Activated T-cell treated with anti-CD3 and anti-CD28 coated beads, Interleukin-2, amount 50 U/mL, for 72 hours (primary cell): ENCODE measurements at places on chromosomes 4 and X.

DNA sequence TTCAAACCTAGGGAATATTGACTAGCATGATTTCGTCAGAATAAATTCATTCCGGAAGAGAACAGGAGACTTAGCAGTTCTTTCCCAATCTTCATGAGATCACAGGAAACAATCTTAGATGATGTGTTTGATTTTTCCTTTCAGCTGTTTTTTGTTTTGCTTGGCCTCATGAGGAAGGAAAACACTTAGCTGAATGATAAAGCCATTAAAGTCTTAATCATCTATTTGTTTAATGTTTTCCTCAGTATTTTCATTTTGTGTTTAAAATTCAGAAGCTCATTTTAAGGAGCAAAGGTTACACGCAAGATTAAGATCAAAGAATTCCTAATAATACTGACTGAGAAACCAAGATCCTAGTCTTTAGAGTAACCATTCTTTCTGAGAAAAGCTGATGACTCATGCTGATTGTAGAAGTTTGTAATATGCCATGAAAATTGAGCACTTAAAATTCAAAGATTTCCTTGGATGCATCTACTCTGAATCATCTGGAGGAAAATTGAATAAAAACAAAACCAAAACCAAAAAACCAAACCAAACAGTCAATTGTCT lies 15.4 kb upstream of the TBC1D19 start:
- peaks cover 32% of the 10 kb centered on the region for H3K4me1 ChIP-seq
- H3K36me3 ChIP-seq = no peaks in the 10 kb centered on the region
- H3K4me3 ChIP-seq = no peak overlapping the region
- peaks cover 6% of the 10 kb centered on the region for H3K27me3 ChIP-seq

- H3K27ac ChIP-seq = no peak overlapping the region
- H3K4me3 ChIP-seq = no peak overlapping the region
- no peaks in the 10 kb centered on the region for H3K36me3 ChIP-seq
- H3K4me1 ChIP-seq = no peaks in the 10 kb centered on the region
Measured at GRCh38 chr4:126779436-126780166, 853.2 kb upstream of the INTU start.

DNA sequence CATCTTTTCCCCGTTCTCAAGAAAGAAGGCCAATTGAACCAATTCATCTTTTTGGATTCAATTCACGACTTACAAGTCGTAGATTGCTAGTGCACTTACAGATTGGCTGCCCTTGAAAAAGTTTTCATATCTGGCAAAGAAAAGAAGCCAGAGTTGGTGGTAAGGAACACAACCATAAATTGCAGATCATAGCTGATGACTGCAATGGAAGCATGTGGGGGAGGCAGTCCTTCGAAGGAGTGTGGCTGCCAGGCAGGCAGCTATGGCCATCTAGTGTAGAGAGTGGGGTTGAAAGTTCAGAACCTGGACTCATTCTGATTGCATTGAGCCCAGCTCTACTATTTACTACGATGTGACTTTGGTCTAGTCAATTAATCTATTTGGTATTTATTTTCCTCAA lies 4.5 kb downstream of the GPM6A start:
- H3K27ac ChIP-seq = no peak overlapping the region
- no peaks in the 10 kb centered on the region for H3K27me3 ChIP-seq
- H3K4me1 ChIP-seq = no peaks in the 10 kb centered on the region
- H3K4me3 ChIP-seq = no peak overlapping the region

DNA sequence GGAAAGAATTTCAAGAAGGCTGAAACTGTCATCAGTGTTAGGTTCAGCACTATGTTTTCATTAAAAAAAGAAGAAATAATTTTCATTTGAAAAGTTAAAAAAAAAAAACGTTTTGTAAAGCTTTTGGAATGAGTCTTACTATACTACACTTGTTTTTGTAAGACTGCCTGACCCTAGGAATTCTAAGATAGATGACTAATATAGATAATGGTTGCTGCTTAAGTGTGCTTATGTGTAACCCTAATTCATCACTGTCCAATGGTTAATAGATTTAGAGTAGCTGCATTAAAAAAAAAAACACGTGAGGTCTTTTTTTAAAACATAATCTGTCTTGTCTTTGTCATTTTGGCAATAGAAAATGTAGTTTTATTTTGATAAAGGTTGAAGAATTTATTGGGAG lies 323.2 kb downstream of the IL1RAPL1 start:
- no peak for DNase-seq
- no peaks in the 10 kb centered on the region for H3K36me3 ChIP-seq
- no peak overlapping the region for H3K4me3 ChIP-seq
- H3K4me1 ChIP-seq = no peaks in the 10 kb centered on the region
- no peak overlapping the region for H3K27ac ChIP-seq

DNA sequence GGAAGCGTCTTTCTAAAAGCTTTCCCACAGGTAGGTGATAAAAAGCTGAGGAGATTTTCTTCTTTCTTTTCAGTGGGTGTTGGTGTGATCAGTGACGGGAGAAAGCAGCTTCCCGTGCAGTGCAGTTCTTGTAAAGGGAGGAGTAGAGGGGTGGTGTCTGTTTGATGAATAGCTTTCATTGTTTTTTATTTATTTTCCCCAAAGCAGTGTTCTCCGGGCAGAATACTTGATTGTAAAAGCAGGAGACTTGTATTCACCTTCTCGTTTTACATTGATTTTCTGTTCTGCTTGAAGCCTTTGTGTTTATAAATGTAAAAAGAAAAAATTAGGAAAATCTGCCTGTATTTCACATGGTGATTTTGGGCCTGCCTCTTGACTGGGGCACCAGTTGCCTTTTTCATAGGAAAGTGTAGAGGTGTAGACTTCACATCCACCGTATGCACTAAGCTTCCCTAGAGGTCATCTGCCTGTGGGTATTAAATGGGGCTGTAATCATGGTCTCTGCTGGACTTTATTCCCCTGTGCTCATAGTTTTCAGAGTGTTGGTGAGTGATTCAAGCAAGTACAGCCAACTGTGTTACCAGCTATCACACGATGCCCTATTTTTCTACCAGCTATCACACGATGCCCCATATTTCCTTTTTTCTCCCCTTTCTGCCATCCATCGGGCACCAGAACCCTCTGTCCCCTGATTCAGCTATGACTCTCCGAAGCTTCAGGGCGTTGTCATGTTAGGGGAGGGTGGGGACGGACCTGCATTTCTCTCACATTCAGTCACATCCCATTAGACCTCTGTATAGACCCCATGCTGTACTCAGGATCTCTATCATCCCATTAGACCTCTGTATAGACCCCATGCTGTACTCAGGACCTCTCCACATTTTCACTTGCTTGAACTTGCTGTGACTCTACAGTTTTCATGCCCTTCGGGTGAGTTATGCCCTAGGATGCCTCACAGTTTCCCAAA lies 526.5 kb downstream of the TRIML1 start:
- H3K4me3 ChIP-seq = no peak overlapping the region
- no peak overlapping the region for H3K27ac ChIP-seq
- H3K27me3 ChIP-seq = no peaks in the 10 kb centered on the region
- H3K36me3 ChIP-seq = peaks cover 2% of the 10 kb centered on the region
- DNase-seq = no peak
- H3K4me1 ChIP-seq = no peaks in the 10 kb centered on the region

GRCh38 chrX:19804151-19804550 lies 83.2 kb downstream of the SH3KBP1 start:
- DNase-seq = no peak
- peaks cover 9% of the 10 kb centered on the region for H3K36me3 ChIP-seq
- peak overlapping the region; percentile 82 for H3K4me3 ChIP-seq
- no peaks in the 10 kb centered on the region for H3K27me3 ChIP-seq
- peaks cover 68% of the 10 kb centered on the region for H3K4me1 ChIP-seq

DNA sequence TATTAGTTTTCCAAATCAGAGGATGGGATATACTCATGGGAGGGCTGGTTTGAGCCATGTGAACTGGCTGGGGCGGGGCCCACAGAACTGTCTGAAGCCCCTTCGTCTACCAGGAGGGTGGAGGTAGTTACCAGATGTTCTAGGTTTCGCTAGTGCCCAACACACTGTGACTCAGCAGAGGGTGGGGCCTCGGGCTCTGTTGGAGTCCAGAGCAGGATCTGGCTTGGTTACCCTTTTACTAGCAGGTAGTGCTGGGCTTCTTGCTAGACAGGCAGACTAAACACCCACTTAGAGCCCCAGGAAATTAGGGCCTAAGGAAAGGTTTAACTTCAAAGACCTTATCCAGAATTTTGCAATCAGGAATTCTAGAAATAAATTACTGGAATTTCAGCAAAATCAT lies 56.2 kb upstream of the CHRDL1 start:
- no peaks in the 10 kb centered on the region for H3K4me1 ChIP-seq
- no peak overlapping the region for H3K4me3 ChIP-seq
- peaks cover 55% of the 10 kb centered on the region for H3K27me3 ChIP-seq
- H3K36me3 ChIP-seq = no peaks in the 10 kb centered on the region
- no peak for DNase-seq

DNA sequence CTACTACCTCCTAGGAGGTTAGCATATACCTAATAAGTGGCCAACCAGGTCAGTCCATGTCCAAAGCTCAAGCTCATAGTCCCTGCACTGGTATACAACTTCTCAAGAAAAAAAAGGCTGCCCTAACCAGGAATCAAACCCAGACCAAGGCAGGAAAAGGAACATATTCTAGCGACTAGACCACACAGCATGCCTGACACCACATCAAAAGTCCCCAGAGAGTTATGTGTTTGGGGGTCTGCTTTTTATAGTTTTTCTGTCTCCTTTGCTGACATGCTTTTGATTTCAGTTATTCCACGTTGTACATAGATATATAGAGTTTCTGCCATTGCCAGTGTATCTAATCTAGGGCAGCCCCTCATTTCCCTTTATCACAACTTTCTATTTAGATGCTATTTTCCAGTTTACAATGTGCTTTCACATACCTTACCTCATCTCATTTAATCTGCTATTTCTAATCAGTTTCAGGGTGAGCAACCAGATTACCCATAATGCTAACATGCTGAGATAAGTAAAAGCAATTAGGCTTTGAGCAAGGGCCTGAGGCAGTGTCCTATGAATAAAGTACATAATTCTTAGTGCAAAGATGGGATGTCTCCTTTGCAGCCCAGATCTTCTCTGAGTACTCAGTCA lies 17.8 kb downstream of the ARHGEF6 start:
- H3K4me1 ChIP-seq = peaks cover 50% of the 10 kb centered on the region
- peaks cover 5% of the 10 kb centered on the region for H3K36me3 ChIP-seq
- peak overlapping the region; percentile 84 for H3K27ac ChIP-seq
- DNase-seq = no peak
- H3K27me3 ChIP-seq = no peaks in the 10 kb centered on the region
- peak overlapping the region; percentile 71 for H3K4me3 ChIP-seq

DNA sequence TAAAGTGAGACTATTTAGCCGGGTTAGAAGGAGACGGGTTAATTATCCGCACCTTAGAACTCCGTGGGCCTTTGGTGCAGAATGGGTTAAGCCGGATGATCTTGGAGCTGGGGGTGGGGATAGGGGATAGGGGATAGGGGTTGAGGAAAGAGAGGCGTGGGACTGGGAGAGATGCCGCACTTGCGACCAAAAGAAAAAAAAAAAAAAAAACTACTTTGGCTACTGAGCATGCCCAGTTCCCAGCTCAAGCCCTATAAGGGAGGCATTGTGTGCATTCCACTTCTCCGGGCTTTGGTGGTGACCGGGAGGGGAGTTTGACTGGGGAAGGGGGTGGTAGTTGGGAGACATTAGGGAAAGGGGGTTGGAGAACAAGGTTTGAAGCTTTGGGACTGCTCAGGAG lies at the start of gene SLITRK4:
TSS of gene SLITRK4 (minus strand) at position 187 of the 400 bp plus-strand sequence. CDS start 4,993 bp downstream, outside the sequence.
- peaks cover 35% of the 10 kb centered on the region for H3K27me3 ChIP-seq
- DNase-seq = no peak
- no peak within 1 kb of the TSS for H3K27ac ChIP-seq
- H3K4me3 ChIP-seq = no peak within 1 kb of the TSS
- H3K4me1 ChIP-seq = peaks cover 5% of the 10 kb centered on the region
- peaks cover 7% of the 10 kb centered on the region for H3K36me3 ChIP-seq

GRCh38 chr4:7658341-7659204 lies 223.8 kb upstream of the PSAPL1 start:
- no peaks in the 10 kb centered on the region for H3K36me3 ChIP-seq
- H3K27ac ChIP-seq = no peak overlapping the region
- DNase-seq = no peak
- H3K4me3 ChIP-seq = no peak overlapping the region
- H3K27me3 ChIP-seq = no peaks in the 10 kb centered on the region

- H3K4me3 ChIP-seq = no peak overlapping the region
- DNase-seq = no peak
- H3K4me1 ChIP-seq = peaks cover 20% of the 10 kb centered on the region
- H3K36me3 ChIP-seq = no peaks in the 10 kb centered on the region
- H3K27me3 ChIP-seq = peaks cover 15% of the 10 kb centered on the region
Measured at GRCh38 chr4:1058198-1058996, 47.0 kb downstream of the FGFRL1 start.

DNA sequence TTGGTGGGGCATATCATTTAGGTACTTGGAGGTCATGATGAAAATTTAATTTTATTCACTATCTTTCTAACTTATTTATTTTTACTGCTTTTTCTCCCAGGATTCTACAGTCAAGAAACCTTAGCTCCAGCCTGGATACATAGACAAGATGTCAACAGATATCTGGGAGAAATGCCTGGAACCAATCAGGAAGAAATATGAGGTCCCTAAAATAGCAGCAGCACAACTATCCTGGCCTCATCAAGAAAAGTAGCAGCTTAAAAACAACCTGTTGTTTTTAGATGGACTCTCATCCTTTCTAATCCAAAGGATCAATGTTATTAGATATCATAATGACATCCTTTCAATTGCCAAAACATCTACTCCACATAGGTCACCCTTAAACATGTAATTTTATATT lies 54.5 kb downstream of the MAOB start:
- peaks cover 36% of the 10 kb centered on the region for H3K27me3 ChIP-seq
- H3K4me1 ChIP-seq = no peaks in the 10 kb centered on the region
- no peak overlapping the region for H3K27ac ChIP-seq
- DNase-seq = no peak
- H3K36me3 ChIP-seq = no peaks in the 10 kb centered on the region

- H3K4me3 ChIP-seq = no peak overlapping the region
- no peak overlapping the region for H3K27ac ChIP-seq
- H3K36me3 ChIP-seq = peaks cover 6% of the 10 kb centered on the region
- no peak for DNase-seq
Measured at GRCh38 chr4:32191961-32192360, 1471.8 kb downstream of the PCDH7 start.

GRCh38 chr4:59369229-59369628 lies 1830.9 kb upstream of the ADGRL3 start:
- H3K4me3 ChIP-seq = no peak overlapping the region
- DNase-seq = no peak
- H3K4me1 ChIP-seq = no peaks in the 10 kb centered on the region

GRCh38 chr4:101039367-101039766 lies 308.0 kb downstream of the PPP3CA start:
- H3K27ac ChIP-seq = peak overlapping the region; percentile 51
- peaks cover 2% of the 10 kb centered on the region for H3K36me3 ChIP-seq

GRCh38 chr4:136203199-136203598 lies 1329.1 kb downstream of the PCDH18 start:
- H3K4me1 ChIP-seq = no peaks in the 10 kb centered on the region
- no peak overlapping the region for H3K27ac ChIP-seq
- no peak for DNase-seq
- no peak overlapping the region for H3K4me3 ChIP-seq
- H3K36me3 ChIP-seq = no peaks in the 10 kb centered on the region

- H3K4me1 ChIP-seq = peaks cover 11% of the 10 kb centered on the region
- H3K27me3 ChIP-seq = peaks cover 11% of the 10 kb centered on the region
- peak; percentile 3 for DNase-seq
- H3K27ac ChIP-seq = no peak overlapping the region
Measured at GRCh38 chr4:154076921-154077320, 288.0 kb upstream of the SFRP2 start.

- no peak for DNase-seq
- no peaks in the 10 kb centered on the region for H3K36me3 ChIP-seq
- no peak overlapping the region for H3K27ac ChIP-seq
Measured at GRCh38 chrX:150236327-150236726, 126.8 kb upstream of the MAMLD1 start.

- H3K4me3 ChIP-seq = peak overlapping the region; percentile 39
- H3K36me3 ChIP-seq = peaks cover 41% of the 10 kb centered on the region
- H3K27me3 ChIP-seq = no peaks in the 10 kb centered on the region
- no peak for DNase-seq
- peaks cover 78% of the 10 kb centered on the region for H3K4me1 ChIP-seq
Measured at GRCh38 chr4:1255699-1256098, 6.8 kb upstream of the CTBP1 start.
